ENCODE measurements at places on chromosomes 6 and 20.

GRCh38 chr6:105263685-105264610 is 84.1 kb upstream of the POPDC3 start:
- DNase-seq = no peak

DNA sequence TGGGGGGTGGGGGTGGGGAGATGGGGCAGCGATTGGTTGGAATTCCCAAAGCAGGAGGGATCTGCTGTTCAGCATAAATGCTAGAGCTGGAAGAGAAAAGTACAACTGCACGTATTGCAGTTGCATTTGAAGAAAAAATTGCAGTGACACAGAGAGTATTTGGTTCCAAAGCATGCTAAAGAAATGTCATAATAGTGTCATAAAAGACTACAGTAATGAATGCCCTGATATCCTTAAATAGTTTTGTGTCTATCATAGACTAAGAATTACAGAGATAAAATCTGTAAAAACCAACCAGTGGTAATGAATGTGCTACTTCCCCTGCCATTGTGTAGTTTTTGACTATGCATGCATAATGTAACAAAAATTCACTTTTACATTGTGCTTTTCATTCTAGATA is 693.6 kb upstream of the SLC35B3 start:
- no peak for DNase-seq

DNA sequence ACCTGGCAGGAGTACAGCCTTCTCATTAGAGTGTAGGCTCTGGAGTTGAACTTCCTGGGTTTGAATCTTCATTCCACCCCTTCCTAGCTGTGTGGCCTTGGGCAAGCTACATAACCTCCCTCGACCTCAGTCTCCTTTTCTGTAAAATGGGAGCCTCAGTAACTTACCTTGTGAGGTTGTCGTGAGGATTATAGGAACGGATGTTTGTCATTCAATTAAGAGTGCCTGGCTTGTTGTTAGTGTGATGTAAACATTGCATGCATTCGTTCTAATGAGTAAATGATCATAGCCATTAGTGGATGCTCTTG is 45.2 kb downstream of the TOX2 start:
- DNase-seq = no peak

DNA sequence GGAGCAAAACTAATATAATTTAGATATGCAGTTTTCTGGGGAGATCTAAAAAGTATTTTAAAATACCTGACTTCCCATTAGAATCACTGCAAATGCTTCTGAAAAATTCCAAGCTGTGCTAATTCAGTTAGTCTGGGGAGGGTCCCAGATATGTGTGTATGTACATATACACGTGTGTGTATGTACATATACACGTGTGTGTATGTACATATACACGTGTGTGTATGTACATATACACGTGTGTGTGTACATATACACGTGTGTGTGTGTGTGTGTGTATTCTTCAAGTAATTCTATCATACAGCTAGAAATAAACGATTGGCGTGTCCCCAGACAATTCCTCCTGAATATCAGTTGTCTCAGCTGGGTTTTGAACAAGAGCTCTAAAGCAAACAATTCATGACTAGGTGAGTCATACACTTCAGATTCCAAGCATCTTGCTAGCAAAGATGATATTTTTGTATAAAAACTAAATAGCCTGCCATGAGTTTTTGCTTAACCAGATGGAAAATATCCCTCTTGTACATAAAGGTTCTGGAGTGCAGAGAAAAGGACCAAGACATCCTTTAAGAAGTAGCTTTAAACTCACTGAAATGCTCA is 58.2 kb downstream of the SPACA1 start:
- no peak for DNase-seq
